Stimulated activated CD8-positive, alpha-beta memory T cell treated with anti-CD3 and anti-CD28 coated beads, Interleukin-4, amount 100 ng/mL, for 4 hours (primary cell): ENCODE measurements at places on chromosomes 1 and 21.

GRCh38 chr1:243851257-243851756 is 1.3 kb upstream of the AKT3 start:
- DNase-seq: no peak

- DNase-seq: no peak
Measured at GRCh38 chr1:193339401-193339800, 153.0 kb upstream of the B3GALT2 start.

DNA sequence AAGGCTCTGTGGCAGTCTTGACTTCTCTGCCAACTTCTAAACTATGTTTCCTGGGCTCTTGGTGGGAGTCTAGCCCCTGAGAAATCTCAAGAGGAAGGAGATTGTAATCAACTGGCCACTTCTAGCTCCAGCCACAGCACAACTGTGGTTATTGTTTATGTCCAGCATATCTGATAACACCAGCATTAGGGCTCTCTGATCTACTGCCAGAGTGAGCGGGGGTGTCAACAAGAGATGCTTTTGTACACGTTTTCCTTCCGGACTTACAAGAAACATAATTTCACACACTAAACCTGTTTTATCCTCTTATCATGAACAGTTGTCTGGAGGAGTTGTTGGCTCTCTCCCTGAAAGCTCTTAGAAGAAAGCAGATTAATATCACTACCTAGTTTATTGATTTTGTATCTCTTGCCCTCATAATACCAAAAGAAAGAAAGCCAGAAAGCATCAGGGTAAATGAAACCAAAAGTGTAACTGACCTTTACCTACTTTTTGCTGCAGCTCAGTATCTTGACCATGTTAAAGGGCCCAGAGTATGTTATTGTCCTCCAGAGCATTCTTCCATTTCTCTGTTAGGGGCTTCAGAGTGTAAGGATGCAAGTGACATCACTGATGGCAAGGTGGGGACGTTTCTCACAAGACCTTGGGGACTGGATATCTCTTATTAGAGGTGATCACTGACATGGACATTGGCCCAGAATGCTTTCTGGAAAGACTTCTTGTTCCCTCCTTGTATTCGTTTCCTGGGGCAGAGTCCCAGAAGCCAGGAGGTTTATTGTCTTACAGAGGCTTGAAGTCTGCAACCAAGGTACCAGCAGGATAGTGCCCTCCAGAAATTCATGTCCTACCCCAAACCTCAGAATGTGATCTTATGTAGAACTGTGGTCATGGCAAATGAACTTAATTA is 9.6 kb upstream of the SH2D1B start:
- DNase-seq: no peak

- no peak for DNase-seq
Measured at GRCh38 chr1:173253046-173253445, 45.9 kb upstream of the TNFSF4 start.

DNA sequence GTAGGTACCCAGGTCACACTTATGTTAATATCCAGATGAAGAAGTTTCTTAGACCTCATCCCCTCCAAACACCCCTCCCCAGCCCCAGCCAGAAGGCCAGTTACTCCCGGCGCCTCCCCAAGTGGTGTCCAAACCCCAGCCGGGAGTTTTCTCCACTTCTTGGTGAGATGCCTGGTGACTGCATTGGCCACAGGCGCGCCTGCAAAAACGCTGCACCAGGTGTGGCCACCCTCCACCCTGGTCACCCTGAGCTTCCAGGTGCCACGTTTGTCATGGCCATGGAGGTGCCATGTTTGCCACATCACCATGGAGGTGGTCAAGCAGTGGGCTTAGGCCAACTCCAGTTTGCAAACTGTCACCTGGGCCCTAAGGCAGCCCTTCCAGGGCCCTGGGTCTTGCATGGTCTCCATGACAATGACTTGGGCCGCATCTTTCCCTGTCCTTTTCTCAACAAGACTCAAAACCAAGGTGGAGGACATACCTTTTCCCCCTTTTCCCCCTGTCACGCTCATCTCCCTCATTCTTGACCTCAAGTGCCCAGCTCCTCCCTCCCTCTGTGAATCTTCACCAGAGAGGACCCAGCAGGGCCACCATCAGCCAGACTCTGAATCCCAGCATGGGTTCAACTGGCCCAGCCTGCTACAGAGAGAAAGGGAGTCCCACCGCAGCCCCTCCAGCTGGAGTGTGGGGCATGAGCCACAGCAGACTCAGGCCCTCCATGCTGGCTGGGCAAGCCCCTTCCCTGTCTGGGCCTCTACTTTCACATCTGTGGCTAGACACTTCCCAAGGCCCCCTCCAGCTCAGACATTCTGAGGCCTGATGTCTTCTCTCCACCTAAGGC is 125.9 kb upstream of the ZBTB40 start:
- no peak for DNase-seq
